ENCODE measurements at places on chromosomes 5 and 9. TPM values are rescaled to one million over a fixed set of nuclear protein-coding genes. Genes with fewer than 3 reads are reported as not detected.

Gene EIF4EBP3
- 2.3 TPM for total RNA-seq

Gene CENPK
- total RNA-seq: 28.5 TPM

Gene QRFP
- total RNA-seq: not detected

Gene TOR4A
- total RNA-seq: 28.4 TPM

Gene FAM13B
- total RNA-seq: 12.1 TPM

Gene STK32A
- total RNA-seq: 0.28 TPM

Gene SAPCD2
- 23.9 TPM for total RNA-seq

Gene RASEF
- 8.1 TPM for total RNA-seq

Gene ST8SIA4
- 0.20 TPM for total RNA-seq

Gene KLHL3
- 0.09 TPM for total RNA-seq

Gene CTNND2
- not detected for total RNA-seq

Gene TPRN
- 10.8 TPM for total RNA-seq

Gene TAF11L5
- total RNA-seq: not detected

Gene LRRC70
- total RNA-seq: 0.12 TPM

Gene PCDHA1
- total RNA-seq: 0.14 TPM

Gene ZFP2
- total RNA-seq: not detected

Gene SPINK7
- total RNA-seq: not detected

Gene TIFAB
- total RNA-seq: not detected

Gene CSF1R
- total RNA-seq: 0.10 TPM

Gene HTR1A
- not detected for total RNA-seq

Gene CARTPT
- total RNA-seq: not detected

All from A549 treated with Mapracorat at 1 μM for 4 hours (cell line).